ENCODE measurements at places on chromosomes 3 and 15.

- DNase-seq, result no peak
These were observed 3.8 kb downstream of the AMIGO3 start for GRCh38 chr3:49715611-49716121.

DNA sequence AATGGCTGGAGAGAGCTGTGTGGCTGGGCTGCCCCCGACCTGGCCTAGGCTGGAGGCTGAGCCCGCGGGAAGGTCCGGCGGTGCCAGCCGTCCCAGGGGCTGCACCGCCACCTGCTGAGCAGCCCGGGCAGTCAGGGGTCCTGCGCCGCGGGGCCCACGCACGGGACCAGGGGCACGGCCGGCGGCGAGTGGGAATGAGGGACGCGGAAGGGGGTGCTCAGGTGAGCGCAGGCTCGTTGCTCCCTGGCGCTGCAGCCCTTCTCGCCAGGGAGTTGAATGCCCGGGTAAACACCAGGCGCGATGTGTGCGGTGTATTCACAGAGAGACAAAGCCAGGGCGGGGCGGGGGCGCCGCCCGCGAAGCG is 666 bp upstream of the SEMA3F start:
- DNase-seq, result no peak

- DNase-seq, result no peak
These were observed 115.1 kb downstream of the LIPC start for GRCh38 chr15:58546635-58547627.

- no peak for DNase-seq
These were observed 625.6 kb downstream of the SI start for GRCh38 chr3:164452707-164453106.

DNA sequence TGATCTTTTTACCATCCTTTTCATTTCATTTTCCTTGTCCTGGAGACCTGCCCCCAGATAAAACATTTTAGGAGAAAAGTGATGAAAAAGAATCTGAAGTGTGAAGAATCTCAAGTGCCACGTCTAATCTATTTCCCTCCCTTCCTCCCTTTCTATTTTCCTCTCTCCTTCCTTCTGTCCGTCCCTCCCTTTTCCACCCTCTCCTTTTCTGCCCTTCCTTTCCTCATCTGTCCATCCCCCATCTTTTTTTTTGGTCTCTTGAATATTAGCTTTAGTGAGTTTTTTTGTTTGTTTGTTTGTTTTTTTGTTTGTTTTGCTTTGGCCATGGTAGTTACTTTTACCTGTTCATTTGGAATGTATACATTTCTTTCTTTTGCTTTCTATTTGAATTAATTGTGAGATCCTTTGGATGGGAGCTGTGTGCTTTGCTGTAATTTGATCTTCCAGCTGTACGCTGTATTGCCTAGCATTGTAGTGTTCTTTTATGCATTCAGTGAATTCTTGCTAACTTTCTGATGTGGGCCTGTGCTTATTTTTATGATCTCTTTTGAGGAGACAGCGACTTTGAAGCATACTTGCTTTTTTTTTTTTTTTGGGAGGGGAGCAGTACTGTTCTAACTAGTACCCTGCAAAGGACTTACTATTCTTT is 19.2 kb downstream of the CDIN1 start:
- no peak for DNase-seq

DNA sequence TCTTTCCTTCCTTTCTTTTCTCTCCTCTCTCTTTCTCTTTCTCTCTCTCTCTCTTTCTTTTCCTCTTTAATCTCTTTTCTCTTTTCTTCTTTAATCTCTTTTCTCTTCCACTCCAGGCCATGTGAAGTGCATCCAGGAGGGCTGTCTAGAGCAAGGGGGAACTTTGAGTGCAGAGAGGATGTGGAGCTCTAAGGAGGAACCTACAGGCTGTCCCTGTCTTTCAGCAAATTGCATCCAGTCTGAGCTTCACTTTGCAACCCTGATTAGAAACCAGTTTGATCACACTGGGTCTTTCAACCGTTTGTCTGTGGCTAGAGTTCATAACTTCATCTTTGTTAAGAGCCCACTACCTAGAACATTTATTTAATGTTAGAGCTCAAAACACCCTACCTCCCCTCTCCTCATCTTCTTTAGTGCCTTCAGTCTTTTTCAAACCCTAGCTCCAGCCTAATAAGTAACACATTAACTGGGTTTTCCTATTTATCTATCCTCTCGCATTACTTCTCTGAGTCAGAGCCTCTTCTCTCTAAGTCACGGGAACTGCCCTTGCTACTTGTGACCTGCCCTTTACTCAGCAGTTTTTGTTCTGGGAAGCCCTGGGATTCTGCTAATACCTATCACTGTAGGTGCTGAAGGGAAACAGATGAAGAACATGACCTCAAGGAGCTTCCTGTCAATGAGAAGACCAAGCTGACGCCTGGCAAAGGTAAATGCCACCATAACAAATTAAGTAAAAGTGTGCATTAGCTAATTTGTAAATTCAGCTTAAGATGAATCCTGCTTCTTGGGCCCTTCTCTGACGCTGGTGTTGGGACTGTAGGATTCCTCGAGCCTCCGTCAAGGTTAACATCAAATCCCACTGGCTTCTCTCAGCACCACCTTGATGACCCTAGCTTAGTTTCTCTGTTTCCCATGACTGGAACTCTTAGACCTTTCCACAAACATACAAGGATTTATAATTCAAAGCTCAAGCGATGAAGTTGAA is at the start of gene GCNT3:
Gene GCNT3 (plus strand): TSS at position 508 of the 985 bp plus-strand sequence. CDS start 6,456 bp downstream, outside the sequence.
- DNase-seq, result no peak

DNA sequence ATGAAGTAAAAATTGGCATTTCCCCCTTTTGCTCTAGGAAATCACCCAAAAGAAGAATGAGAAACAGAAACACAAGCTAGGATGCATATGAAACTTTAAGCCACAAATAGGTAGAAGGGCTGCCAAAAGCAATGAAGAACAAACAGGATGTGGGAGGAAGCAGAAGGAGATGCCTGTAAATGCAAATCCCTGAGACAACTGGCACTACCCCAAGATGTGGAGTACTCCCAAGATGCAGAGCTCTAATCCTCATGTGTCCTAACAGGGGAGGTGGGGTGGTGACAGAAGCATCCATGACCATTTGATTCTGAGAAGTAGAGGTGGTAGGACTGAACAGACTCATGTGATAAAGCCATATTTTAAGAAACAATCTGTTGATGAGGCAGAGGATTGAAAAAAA is 31.9 kb upstream of the ZNF280D start:
- no peak for DNase-seq

- DNase-seq, result no peak
These were observed 77.1 kb upstream of the SNRPA1 start for GRCh38 chr15:101372149-101372577.

GRCh38 chr15:58724466-58724865 is 25.0 kb downstream of the ADAM10 start:
- DNase-seq, result no peak

- DNase-seq, result no peak
These were observed 171.5 kb downstream of the ZMAT3 start for GRCh38 chr3:178900029-178900646.

DNA sequence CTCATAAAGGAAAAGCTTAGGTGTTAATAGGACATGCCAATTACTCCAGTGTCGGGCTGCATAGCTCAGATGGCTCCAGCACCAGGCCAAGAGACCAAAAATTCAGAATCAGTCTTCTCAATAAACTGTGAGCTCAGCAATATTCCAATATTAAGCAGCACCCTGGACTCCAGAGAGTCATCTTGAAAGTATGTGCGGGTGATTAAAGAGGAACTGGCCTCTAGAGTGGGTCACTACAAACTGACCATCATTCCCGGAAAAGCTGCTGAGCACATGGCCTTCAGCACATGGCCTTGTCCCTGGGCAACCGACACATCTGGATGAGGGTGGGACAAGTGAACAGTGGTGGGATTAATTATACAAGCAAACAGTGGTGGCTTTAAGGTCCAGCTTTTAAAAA is 59.0 kb downstream of the MAGI1 start:
- DNase-seq, result no peak

GRCh38 chr3:13150624-13151023 is 77.4 kb upstream of the IQSEC1 start:
- DNase-seq, result no peak

GRCh38 chr15:63522225-63522578 is 17.8 kb downstream of the USP3 start:
- no peak for DNase-seq

DNA sequence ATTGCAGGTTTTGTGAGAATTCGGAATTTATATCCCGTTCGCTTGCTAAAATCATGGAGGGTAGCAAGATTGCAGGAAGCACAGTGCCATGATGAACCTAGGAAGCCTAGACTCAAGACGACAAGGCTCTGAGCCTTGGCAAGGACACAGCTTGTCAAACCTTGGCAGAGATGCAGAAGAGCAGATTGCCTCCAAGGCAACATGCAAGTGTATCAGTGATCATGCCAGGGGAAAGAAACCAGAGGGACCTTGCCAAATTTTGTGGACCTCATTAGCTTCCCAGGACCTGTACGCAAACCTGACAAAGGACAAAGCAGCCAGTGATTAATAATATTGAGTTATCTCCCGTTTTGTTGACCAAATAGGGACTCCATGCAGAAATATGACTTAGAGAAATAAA is 159.7 kb downstream of the GOLIM4 start:
- DNase-seq, result no peak

GRCh38 chr3:14322667-14323295 is 79.6 kb upstream of the SLC6A6 start:
- no peak for DNase-seq

DNA sequence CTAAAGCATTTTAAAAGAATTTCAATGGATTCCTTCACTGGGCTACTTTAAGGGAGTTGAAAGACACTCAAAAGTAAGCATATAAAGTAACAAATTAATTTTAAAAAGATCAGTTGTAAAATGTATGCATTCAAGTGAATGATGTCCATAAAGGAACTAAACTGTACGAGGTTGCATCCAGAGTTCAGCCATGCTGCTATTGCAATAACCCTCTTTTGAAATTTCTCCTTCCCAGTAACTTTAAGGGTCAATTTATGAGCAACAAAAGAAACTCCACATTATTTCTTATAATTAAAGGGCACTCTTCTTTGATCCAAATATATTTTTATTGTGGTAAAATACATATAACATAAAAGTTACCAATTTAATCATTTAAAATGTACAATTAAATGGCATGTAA is 22.9 kb downstream of the BTLA start:
- DNase-seq, result no peak

DNA sequence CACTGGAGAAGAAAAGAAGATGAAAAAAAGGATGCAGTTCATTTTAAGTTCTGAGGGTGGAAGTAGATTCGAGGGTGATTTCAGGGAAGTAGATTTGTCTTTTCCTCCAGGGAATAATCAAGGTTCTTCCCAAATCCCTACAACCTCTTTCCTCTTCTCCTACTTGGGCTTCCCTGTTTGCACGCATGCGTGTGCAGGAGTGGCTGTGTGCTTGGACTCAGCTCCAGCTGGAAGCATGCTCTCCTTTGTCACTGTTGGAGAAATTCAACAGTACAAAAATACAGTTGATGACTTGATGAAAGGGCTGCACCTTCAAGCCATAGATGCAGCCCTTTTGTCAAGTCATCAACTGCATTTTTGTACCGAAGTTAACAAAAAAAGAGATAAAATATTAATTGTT is 3.8 kb downstream of the OR5K2 start:
- no peak for DNase-seq

GRCh38 chr3:180447136-180447535 is 154.8 kb upstream of the TTC14 start:
- DNase-seq, result no peak

All from GOT3 (cell line).